NCI-H460 (cell line): ENCODE measurements at places on chromosomes 1 and 21. TPM values are rescaled to one million over a fixed set of nuclear protein-coding genes. Genes with fewer than 3 reads are reported as not detected.

Gene RHBDL2
- not detected in 2 replicates for total RNA-seq

Gene VWA5B1
- not detected in 2 replicates for total RNA-seq

Gene HYI
- total RNA-seq, result 15.1 and 18.0 TPM in 2 replicates

Gene HENMT1
- total RNA-seq, result 2.5 and 2.6 TPM in 2 replicates

Gene KRTAP7-1
- total RNA-seq, result not detected in 2 replicates

Gene FOXD3
- 0.89 and 1.2 TPM in 2 replicates for total RNA-seq

Gene PEAR1
- 0.27 and 0.29 TPM in 2 replicates for total RNA-seq

Gene FRRS1
- total RNA-seq, result 8.7 and 9.3 TPM in 2 replicates

Gene LRRC8B
- 8.1 and 8.9 TPM in 2 replicates for total RNA-seq

Gene SLC45A3
- 2.0 and 2.1 TPM in 2 replicates for total RNA-seq

Gene LCK
- total RNA-seq, result not detected in 2 replicates

Gene UTP25
- 28.8 and 29.2 TPM in 2 replicates for total RNA-seq

Gene RXRG
- not detected in 2 replicates for total RNA-seq

Gene ZNF593OS
- not detected in 2 replicates for total RNA-seq

Gene GREM2
- total RNA-seq, result 44.0 and 50.0 TPM in 2 replicates

Gene LYPD8
- not detected in 2 replicates for total RNA-seq

Gene PLA2G2D
- not detected in 2 replicates for total RNA-seq

Gene PPFIA4
- total RNA-seq, result 3.4 and 4.2 TPM in 2 replicates

Gene CLDN14
- total RNA-seq, result not detected in 2 replicates

Gene C1orf74
- total RNA-seq, result 4.6 and 5.4 TPM in 2 replicates

Gene DIRAS3
- not detected in 2 replicates for total RNA-seq

Gene KCNQ4
- 0.74 and 0.84 TPM in 2 replicates for total RNA-seq

Gene PCNX2
- 19.6 and 22.8 TPM in 2 replicates for total RNA-seq

Gene NPHS2
- not detected in 2 replicates for total RNA-seq

Gene WDR77
- 19.9 and 21.8 TPM in 2 replicates for total RNA-seq

Gene FNDC7
- not detected in 2 replicates for total RNA-seq

Gene SORT1
- total RNA-seq, result 1.6 and 3.0 TPM in 2 replicates

Gene MARK1
- 3.8 and 4.3 TPM in 2 replicates for total RNA-seq

Gene CRYAA
- total RNA-seq, result not detected in 2 replicates

Gene CD5L
- total RNA-seq, result not detected in 2 replicates

Gene ADPRS
- 16.7 and 21.5 TPM in 2 replicates for total RNA-seq

Gene OR6N1
- not detected in 2 replicates for total RNA-seq

Gene KIF21B
- 0.17 and 0.22 TPM in 2 replicates for total RNA-seq

Gene UMODL1
- total RNA-seq, result not detected in 2 replicates

Gene USP33
- 38.8 and 50.2 TPM in 2 replicates for total RNA-seq

Gene THEM5
- total RNA-seq, result not detected in 2 replicates

Gene MROH7
- total RNA-seq, result not detected in 2 replicates

Gene RNU1-1
- under 0.01 TPM in 2 replicates for total RNA-seq

Gene SLFNL1
- total RNA-seq, result 0.05 TPM in 1 of 2 replicates, not detected in the other
